ENCODE measurements at places on chromosomes 5 and 9.
A peak's percentile ranks its signal among the peaks of the same experiment; 100 is the strongest.

DNA sequence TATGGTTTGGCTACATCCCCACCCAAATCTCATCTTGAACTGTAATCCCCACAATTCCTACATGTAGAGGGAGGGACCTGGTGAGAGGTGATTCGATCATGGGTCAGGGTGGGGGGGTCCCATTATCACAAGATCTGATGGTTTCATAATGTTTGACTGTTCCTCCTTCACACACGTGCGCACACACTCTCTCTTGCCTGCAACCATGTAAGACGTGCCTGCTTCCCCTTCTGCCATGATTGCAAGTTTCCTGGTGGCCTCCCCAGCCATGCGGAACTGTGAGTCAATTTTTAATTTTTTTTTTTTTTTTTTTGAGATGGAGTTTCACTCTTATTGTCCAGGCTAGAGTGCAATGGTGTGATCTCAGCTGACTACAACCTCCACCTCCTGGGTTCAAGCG lies 27.0 kb downstream of the FAM169A start:
- DNase-seq, result no peak

- DNase-seq, result no peak
These were observed 169.3 kb downstream of the PAX5 start for GRCh38 chr9:36864491-36865410.

DNA sequence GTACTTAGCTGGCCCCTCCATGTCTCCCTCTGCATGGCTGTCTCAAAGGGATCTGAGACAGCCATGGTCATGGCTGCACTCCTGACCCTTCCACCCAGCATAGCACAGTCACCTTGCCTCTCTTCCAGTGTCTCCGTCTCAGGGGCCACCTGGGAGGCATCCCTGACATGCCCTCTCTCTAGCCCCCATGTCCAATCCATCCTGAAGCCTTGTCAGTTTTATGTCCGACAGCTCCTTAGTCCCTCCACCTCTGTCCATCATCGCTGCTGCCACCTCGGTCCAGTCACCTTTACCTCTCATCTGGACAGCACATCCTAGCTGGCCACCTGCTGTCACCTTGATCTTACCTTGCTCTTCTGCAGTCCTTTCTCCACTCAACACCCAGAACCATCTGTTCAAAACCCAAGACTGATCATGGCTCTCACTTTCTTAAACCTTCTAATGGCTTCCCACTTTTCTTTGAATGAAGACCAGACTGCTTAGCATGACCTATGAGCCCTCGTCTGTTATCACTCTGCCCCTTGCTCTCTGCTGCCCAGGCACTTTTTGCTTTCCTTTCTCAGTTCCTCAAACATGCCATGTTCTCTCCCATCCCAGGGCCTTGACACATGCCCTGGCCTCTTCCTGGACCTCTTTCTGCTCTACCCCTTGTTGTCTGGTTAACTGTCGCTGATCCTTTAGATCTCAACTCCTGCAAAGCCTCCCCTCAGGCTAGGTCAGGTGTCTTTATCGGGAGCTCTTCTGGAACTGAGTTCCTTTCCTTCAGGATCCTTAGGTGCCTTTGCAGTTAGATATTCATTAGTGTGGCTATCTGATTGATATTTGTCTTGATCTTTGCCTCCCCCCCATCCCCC lies 181.8 kb upstream of the PITX1 start:
- DNase-seq, result no peak

DNA sequence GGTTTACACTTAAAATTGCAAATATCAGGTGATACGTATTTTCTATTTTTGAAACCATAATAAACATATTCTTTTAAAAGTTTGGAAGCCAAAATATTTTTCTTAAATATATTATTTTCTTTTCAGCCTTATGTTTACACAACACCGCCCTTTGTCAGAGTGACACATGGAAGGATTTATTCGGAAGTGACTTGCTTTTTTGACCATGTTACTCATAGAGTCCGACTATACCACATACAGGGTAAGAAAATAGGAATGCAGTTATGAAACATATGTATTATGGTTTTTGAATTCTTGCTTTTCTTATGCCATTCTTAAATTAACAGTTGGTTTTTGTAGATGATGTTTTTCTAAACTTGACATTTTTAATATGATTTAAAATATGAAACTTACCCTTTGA lies 133.9 kb downstream of the MAN2A1 start:
- peak; percentile 88 for DNase-seq

DNA sequence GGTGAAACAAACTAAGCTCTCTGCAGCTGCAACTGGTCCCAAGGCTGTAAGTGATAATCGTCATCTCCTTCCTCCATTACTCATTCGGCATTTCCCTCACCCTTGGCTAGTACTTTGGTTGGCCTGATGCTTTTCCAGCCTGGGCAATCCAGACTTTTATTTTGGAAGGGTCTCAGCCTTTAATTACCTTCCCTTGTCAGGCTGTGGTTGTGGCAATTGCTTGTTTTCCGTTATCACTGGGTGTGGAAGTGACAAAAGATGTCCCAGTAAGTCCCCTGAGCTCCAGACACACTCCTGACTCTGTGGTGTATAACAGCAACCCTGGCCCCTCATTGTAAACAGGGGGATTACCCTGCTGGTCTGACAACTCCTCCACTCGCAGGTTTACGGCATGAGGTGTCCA lies 6.3 kb upstream of the FAF2 start:
- DNase-seq, result no peak

- DNase-seq, result no peak
These were observed 63.8 kb upstream of the ATG10 start for GRCh38 chr5:81908044-81908443.

- DNase-seq, result peak; percentile 63
These were observed 86.7 kb upstream of the ALDH1A1 start for GRCh38 chr9:73039271-73040263.

DNA sequence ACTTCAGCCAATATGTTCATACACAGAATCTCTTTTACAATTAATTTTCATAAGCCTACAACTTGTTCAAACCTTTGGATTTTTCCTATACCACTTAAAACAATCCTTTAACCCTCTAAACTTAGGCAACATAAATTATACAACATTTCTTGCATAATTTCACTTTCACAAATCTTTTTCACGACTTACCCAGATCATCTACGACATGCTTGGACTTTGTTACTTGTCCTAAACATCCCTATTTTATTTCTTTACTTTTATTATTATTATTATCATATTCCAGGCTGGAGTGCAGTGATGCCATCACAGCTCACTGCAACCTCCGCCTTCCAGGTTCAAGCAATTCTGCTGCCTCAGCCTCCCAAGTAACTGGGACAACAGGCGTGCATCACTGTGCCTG lies 68.0 kb downstream of the CACNA1B start:
- DNase-seq, result peak; percentile 22

- peak; percentile 69 for DNase-seq
These were observed 66.4 kb upstream of the FER start for GRCh38 chr5:108681079-108681921.

DNA sequence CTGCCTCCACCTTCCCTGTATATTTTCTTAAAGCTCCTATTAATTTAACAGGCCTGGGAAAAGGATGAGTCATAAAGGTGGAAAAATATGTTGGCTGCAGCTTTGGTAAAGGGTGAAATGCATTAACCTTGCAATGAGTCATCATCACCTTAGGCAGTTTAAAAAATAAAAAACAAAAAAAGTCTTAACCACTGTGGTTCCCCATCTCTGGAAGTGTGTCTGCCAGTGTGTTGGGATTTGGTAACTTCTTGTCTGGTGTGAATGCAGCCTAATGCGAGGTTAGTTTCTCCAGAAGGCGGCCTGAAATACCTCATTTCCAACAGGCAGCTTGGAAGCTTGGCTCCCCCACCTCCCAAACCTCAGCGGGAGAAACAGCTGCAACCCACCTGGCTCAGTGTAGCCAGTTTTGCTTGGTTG lies 265.3 kb upstream of the GAS1 start:
- DNase-seq, result peak; percentile 41

GRCh38 chr5:169100735-169101075 lies 200.2 kb downstream of the SLIT3 start:
- no peak for DNase-seq

GRCh38 chr9:79357616-79358015 lies 214.1 kb upstream of the TLE4 start:
- no peak for DNase-seq

DNA sequence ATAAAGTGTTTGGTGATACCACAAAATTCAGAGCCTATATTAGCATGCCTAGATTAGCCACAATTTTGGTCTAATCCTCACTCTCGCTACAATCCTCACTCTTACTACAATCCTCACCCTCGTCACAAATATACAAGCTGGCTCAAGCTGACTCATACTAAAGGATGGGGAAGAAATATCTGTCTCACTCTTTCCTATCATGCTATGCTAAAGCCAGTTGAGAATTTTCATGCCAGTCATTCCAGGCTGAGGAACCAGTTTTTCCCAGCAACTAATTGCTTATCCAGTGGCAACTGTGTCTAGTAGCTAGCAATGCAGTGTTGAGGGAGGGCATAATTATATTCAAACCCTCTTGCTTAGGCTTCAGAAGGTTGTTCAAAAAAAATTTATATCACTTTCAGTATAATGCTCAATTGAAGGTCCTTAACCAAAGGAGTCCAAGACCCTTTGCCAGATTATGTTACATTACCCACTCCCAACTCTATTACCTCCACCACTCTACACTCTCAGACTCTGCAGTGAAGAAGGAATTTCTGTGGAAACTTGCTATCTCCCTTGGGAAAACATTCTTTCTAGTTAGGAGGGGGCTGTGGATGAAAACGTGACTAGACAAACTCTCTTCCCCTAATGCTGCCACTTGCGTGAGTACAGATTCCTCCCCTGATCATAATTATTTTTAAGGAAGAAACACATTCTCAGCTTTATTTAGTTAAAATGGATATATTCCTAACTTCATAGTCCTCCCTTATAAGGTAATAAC lies 810.3 kb upstream of the ACO1 start:
- peak; percentile 91 for DNase-seq

DNA sequence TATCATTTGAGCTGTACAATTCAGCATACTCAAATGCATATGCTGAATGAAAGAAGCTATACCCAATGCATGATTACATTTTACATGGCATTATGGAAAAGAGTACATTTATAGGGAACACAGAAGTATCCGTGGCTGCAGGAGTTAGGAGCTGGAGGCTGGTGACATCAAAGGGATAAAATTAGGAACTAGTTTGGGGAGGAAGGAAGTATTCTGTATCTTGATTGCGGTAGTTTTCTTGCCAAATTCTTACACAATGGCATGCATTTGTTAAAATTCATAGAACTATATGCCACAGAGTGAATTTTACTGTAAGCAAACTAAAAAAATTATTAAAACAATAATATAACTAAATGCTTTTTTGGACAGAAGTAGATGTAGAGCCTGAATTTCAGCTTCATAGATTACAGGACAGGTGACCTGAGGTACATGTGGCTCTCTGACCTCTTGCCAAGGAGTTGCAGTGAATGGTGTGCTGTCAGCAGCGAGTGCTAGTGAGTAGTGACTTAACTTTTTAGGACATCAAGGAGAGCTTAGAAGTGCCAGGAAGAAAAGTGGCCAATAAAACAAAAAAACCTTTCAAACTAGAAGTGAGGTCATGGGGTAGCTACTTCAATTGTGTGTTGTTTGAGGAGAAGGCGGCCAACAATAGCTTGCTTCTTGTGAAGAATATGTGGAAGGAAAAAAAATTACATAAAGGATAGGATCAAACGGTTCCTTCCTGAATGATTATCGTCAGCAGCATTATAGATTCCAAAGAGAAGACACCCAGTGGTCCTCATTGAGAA lies 514.9 kb upstream of the CLINT1 start:
- DNase-seq, result no peak

DNA sequence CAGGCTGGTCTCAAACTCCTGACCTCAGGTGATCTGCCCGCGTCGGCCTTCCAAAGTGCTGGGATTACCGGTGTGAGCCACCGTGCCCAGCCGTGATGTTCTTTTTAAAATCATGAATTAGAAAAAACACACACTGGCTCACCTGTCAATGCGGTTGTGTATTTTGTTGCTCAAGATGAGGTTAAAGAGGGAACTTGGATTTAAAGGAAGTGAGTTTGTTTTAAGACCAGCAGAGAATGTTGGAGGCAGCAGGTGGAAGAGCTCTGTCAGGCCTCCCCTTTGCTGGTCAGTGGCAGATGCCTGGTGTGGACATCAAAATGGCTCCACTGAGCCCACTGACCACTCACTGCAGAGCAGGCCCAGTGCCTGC lies 38.9 kb downstream of the WNK2 start:
- no peak for DNase-seq

- DNase-seq, result peak; percentile 62
These were observed 40.4 kb downstream of the ACTBL2 start for GRCh38 chr5:57442080-57442839.

DNA sequence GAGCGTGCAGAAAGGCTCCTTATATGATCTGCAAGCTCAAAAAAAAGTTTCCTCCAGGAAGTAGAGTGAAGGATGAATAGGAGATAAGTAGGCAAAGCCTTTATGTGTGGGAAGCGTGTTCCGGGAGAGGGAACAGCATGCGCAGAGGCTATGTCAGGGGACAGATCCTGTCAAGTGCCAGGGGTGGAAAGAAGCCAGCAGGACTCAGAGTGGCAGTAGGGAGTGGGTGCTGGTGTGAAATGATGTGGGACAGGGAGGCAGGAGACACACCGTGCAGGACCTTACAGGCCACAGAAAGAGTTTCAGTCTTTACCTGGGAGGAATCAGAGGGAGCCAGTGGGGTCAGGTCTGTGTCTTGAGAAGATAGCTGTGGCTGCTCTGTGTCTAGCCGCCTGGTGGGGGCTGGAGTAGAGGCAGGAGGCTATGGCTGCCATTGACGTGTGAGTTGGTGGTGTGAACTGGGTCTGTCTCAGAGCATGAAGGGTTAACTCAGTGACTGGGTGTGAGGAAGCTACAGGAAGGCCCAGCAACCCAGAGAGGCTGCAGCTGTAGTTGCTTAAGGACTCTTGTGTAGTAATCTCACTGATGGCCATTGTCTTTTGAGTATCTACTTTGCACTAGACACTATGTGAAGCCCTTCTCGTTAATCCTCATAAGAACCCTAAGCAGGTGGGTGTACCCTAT lies 71.3 kb downstream of the PPARGC1B start:
- DNase-seq, result no peak

DNA sequence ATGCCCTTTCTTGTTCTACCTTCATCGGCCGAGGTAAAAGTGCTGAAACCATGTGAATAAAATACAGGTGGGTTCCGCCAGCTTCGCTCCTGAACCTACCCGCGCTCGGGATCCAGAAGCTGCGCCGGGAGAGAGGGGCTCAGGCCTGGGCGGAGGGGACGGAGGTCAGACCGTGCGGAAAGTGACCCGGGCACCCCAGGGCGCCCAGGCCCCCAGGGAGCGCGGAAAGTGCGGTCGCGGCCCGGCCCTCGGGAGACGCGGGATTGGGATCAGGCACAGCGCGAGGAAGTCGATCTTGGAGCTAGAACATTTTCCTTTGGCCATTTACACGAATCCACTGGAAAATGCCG lies 329 bp downstream of the SYK start:
- DNase-seq, result no peak

- no peak for DNase-seq
These were observed 19.5 kb downstream of the FLT4 start for GRCh38 chr5:180629831-180630382.

All from LHCN-M2 (cell line).